ENCODE measurements at places on chromosomes 2 and 18. TPM values are rescaled to one million over a fixed set of nuclear protein-coding genes. Genes with fewer than 3 reads are reported as not detected.

KLHL30 gene
- not detected for total RNA-seq

NCKAP5 gene
- not detected for total RNA-seq

EHBP1 gene
- 28.2 TPM for total RNA-seq

ACOXL gene
- not detected for total RNA-seq

ACKR3 gene
- total RNA-seq = 1.3 TPM

ZNF236 gene
- 14.3 TPM for total RNA-seq

DNA sequence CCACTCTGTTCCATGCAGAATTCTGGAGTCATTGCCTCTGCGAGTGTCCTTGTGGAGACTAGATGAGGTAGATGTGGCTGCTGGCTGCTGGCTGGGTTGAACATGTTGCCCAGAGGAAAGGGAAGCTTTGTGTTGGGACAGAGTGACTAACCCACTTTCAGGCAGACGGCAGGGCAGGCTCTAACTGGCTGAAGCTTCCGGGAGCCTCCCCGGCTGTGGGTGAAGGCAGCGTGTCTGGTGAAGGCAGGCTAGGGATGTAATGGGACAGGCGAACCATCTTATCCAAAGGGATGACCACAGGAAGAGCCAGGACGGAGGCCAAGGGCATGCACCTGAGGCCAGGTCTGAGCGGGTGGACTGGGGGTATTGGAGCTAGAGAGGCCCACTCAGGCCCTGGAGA is 16.0 kb downstream of the ASPRV1 start:
- H3K27ac ChIP-seq = peak overlapping the region; percentile 47
- DNase-seq = no peak
- no peak overlapping the region for H3K4me3 ChIP-seq
- peaks cover 2% of the 10 kb centered on the region for H3K36me3 ChIP-seq

DNA sequence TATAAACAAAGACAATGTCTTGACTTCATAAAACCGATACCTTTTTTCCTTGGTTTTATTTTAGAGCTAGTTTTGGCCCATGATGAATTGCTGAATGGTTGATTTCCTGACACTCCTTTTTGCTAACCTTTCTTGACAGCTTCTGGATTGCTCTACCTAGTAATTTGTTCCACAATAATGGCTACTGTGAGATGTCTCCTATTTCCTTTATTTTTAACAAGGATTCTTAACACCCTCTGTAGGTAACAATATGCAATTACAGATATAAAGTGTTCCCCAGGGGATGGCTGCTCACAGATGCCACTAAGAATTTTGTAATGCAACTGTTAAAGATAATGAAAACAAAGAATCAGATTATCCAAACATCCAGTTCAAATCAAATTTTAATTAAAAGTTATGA is 100.8 kb upstream of the ATP5MC3 start:
- H3K36me3 ChIP-seq = no peaks in the 10 kb centered on the region
- H3K27ac ChIP-seq = no peak overlapping the region
- H3K4me1 ChIP-seq = peaks cover 2% of the 10 kb centered on the region
- no peak overlapping the region for H3K4me3 ChIP-seq
- peaks cover 4% of the 10 kb centered on the region for H3K27me3 ChIP-seq
- no peak for DNase-seq

- H3K27me3 ChIP-seq = peaks cover 17% of the 10 kb centered on the region
- no peaks in the 10 kb centered on the region for H3K4me1 ChIP-seq
- no peak overlapping the region for H3K4me3 ChIP-seq
- no peak for DNase-seq
Measured at GRCh38 chr2:166163775-166164174, 36.0 kb upstream of the SCN1A start.

- no peaks in the 10 kb centered on the region for H3K36me3 ChIP-seq
- DNase-seq = no peak
- peaks cover 12% of the 10 kb centered on the region for H3K4me1 ChIP-seq
- no peaks in the 10 kb centered on the region for H3K27me3 ChIP-seq
- H3K4me3 ChIP-seq = no peak overlapping the region
- H3K27ac ChIP-seq = no peak overlapping the region
Measured at GRCh38 chr2:207847807-207848544, 78.3 kb upstream of the FZD5 start.

GRCh38 chr18:69878213-69878933 is 69.3 kb downstream of the CD226 start:
- H3K27me3 ChIP-seq = no peaks in the 10 kb centered on the region
- DNase-seq = no peak
- H3K4me1 ChIP-seq = peaks cover 28% of the 10 kb centered on the region
- peaks cover 59% of the 10 kb centered on the region for H3K36me3 ChIP-seq

- H3K27ac ChIP-seq = no peak overlapping the region
- H3K4me3 ChIP-seq = no peak overlapping the region
- no peak for DNase-seq
- H3K36me3 ChIP-seq = no peaks in the 10 kb centered on the region
- peaks cover 16% of the 10 kb centered on the region for H3K27me3 ChIP-seq
Measured at GRCh38 chr2:120883607-120884440, 148.2 kb downstream of the GLI2 start.

DNA sequence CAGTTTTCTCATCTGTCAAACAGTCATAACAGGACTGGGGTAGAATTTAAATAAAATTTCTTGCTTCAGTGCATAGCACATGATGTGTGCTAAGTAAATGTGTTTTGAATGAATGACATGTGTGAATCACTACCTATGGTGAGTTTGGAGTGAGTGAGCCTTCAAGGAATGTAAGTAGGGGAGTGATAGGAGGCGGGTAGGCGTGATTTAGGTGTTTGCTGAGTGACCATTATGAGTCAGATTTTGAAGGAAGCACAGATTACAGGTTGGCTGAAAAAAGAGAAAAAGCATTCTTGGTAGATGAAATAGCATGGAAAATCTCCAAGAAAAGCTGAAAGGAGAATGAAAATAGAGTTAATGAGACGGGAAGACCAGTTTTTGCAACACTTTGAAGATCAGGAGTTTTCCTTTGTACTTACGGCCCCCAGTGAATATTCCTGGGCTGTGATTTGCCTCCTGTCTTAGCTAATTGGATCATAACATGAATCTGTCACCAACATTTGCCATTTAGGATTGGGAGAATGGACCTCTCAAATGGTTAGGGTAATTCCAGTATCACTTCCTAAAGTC is 136.9 kb upstream of the GATA6 start:
- no peak for DNase-seq
- H3K27ac ChIP-seq = no peak overlapping the region
- H3K4me3 ChIP-seq = no peak overlapping the region
- H3K27me3 ChIP-seq = no peaks in the 10 kb centered on the region
- H3K4me1 ChIP-seq = no peaks in the 10 kb centered on the region

DNA sequence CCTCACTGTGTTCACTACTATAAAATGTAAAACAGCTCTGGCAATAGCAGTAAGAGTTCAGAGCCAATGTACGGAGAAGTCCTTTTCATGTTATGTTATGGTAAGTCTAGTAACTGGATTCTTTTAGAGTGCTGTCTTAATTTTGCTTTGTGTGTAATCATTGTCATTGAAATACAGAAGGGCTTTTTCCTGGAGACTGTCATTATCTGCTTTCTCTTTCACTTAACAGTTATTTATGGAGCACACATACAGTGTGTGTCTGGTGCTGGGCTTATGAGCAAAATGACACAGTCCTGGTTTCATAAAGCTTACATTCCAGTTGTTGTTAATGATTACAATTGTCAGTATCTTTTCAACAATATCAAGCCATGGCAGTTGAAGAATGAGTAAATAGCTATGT is 95.5 kb downstream of the CCDC102B start:
- H3K27me3 ChIP-seq = no peaks in the 10 kb centered on the region
- no peaks in the 10 kb centered on the region for H3K4me1 ChIP-seq
- no peaks in the 10 kb centered on the region for H3K36me3 ChIP-seq
- no peak overlapping the region for H3K27ac ChIP-seq
- no peak for DNase-seq

DNA sequence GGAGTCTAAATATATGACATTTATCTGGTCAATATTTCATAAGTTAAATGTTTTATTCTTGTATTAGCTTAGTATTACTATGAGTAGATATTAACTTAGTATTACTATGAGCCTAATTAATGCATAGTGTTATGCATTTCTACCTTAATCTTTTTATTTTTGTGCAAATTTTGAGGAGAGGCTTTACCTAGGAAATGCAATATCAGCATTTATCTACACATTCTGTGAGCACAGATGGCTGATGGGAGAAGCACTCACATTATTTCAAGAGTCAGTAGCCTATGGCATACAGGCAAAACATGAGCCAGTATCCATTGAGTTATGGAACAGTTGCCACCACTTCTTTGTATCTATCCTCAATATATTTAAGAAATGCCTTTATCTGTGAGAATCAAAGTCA is 404.6 kb upstream of the KCNJ3 start:
- no peak overlapping the region for H3K27ac ChIP-seq
- no peaks in the 10 kb centered on the region for H3K4me1 ChIP-seq
- H3K27me3 ChIP-seq = no peaks in the 10 kb centered on the region
- H3K4me3 ChIP-seq = no peak overlapping the region

GRCh38 chr2:42998721-42999120 is 206.3 kb upstream of the HAAO start:
- H3K27ac ChIP-seq = no peak overlapping the region
- H3K27me3 ChIP-seq = no peaks in the 10 kb centered on the region
- no peak overlapping the region for H3K4me3 ChIP-seq
- DNase-seq = no peak
- H3K36me3 ChIP-seq = no peaks in the 10 kb centered on the region

DNA sequence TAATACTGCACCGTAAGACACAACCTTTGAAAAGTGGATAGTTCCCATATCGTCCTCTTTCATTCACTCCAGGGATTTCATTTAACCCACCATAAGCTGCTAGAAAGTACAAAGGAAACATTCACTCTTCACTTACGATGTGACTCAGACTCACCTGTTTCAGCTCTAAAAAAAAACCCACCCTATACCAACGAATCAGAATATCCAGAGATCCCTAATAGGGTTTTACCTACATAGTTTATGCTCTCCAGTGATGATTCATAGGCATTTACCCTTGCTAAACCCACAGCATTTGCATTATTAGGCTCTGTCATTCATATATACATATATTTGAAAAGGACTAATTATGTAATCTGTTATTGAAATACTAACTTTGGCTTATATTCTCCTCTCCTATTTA is 60.2 kb downstream of the PRPF40A start:
- no peaks in the 10 kb centered on the region for H3K27me3 ChIP-seq
- peak overlapping the region; percentile 73 for H3K27ac ChIP-seq
- peaks cover 14% of the 10 kb centered on the region for H3K4me1 ChIP-seq
- peaks cover 23% of the 10 kb centered on the region for H3K36me3 ChIP-seq

DNA sequence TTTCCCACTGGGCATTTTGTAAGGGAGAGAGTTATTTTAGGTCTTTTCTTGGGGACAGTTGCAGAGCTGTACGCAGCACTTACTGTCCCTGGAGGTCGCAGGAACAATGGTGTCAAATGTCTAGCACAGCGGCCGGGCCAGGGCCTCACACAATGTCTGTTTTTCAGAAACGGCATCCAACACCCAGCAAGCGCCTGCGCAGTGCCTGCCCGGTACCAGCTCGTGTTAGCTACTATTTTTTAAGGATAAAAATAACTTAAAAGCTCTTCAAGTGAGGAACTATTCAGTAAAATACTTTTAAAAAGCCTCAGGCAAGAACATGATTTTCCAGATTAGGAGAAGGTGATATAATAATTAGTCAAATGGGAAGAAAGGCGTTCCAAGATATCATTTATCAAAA is 90.0 kb downstream of the MBP start:
- peaks cover 28% of the 10 kb centered on the region for H3K36me3 ChIP-seq
- DNase-seq = no peak
- H3K27ac ChIP-seq = no peak overlapping the region
- no peak overlapping the region for H3K4me3 ChIP-seq

- H3K4me3 ChIP-seq = no peak overlapping the region
- no peaks in the 10 kb centered on the region for H3K27me3 ChIP-seq
- H3K27ac ChIP-seq = no peak overlapping the region
- no peaks in the 10 kb centered on the region for H3K36me3 ChIP-seq
Measured at GRCh38 chr2:199261936-199262335, 195.8 kb downstream of the SATB2 start.

DNA sequence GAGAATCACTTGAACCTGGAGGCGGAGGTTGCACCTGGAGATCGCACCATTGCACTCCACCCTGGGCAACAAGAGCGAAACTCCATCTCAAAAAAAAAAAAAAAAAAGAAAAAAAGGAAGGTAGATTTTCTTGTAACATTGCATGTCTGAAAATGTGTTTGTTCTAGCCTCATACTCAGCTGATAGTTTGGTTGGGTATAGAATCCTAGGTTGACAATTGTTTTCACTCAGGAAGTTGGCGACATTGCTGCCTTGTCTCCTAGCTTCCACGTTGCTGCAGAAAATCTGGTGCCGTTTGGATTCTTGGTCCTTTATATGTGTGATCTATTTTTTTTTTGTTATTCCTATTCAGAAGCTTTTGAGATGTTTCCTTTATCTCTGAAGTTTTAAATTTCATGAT is 4.7 kb downstream of the ING5 start:
- peaks cover 56% of the 10 kb centered on the region for H3K36me3 ChIP-seq
- H3K27ac ChIP-seq = no peak overlapping the region
- no peaks in the 10 kb centered on the region for H3K27me3 ChIP-seq
- H3K4me3 ChIP-seq = no peak overlapping the region
- no peak for DNase-seq
- H3K4me1 ChIP-seq = peaks cover 5% of the 10 kb centered on the region
